Activated effector memory CD4-positive, alpha-beta T cell treated with Interleukin-2 at 50 U/mL for 16 hours (primary cell): ENCODE measurements at places on chromosomes 3 and 15.

DNA sequence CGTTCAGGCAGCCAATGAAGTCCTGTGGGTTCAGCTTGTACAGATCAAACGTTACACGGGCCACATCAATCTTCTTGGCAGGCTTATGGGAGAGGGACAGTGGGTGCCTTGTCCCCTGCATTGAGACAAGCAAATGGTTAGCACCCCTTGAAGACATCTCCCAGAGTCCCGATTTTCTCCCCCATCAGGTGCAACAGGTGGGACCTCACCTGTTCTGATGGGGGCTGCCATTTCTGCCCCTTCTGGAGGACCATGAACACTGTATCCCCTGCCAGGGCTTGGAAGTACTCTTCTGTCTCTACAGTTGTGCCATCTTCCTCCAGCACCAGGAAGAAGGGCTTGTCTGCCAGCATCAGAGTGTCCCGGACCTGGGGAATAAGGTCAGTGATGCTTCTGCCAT is 10.1 kb downstream of the CIDEC start:
- no peak for DNase-seq

GRCh38 chr3:161264852-161265251 is 43.7 kb downstream of the NMD3 start:
- no peak for DNase-seq

DNA sequence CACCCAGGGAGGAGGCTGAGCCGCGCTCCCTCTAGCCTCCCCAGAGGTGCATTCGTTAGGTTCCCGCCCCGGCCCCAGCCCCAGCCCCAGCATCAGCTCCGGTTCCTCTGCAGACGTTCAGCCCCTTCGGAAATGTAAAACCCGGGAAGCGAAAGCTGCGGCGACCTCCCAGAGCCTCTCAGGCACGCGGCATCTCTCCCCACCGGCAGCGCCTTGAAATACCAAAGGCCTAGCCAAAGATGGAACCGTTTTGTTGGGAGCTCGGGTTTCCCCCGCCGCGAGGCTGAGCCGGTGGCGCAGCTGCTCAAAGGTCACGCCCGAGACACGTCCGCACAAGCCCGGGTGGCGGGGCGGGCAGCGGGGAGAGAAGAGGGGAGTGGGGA is 77.8 kb upstream of the HES1 start:
- DNase-seq, result no peak

DNA sequence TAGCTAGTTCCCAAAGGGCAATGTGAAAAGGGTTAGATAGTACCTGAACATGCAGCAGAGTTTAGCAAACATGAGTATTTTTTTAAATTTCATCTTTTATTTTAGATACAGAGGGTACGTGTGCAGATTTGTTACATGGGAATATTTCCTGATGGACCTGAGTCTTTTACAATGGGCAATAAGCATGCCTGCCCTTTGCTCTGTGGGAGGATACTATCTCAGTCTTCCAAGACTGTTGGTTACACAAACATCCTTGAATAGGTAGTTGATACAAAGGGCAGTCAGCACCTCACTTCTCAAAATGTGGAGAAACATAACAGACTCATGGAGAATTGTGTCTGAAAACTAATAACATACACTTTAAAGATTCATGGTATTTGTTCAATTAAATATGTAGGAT is 103.3 kb downstream of the GOLIM4 start:
- DNase-seq, result no peak

- no peak for DNase-seq
These were observed 2.9 kb upstream of the KCTD6 start for GRCh38 chr3:58488967-58489366.

GRCh38 chr15:98813951-98814350 is 165.6 kb downstream of the IGF1R start:
- DNase-seq, result no peak

DNA sequence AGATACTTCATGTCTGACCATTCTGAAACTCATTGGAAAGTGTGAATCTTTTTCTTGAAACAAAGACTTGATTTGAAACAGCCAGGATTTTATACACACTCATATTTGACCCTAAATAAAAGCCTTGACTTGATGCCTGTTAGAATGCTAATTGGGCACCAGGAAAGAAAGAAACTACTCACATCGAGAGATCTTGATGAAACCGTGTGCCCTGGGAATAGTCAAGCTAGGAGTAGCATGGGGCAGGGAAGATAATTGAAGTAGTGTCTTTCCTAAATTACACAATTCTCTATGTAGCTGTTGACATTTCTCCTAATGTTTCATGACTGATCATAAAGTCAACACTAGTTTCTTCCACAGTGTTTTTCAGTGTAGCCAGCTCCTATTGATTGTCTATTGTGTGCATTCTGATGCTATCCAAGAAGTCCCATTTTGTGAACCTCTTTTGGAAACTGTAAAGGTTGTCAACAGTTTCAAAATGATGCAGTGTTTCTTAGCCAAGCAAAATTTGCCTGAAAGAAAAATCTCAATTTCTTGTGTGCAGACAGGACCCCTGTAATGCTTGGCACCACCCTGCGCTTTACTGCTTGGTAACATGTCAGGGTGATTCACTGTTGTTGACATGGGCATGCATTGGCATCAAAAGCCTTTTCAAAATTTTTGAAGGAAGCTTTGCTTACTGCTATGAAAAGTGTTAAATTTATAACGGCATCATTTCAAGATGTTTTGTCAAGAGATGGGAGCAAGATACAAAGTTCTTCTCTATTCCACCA is 52.5 kb upstream of the OTOL1 start:
- DNase-seq, result no peak
